ENCODE measurements at places on chromosomes 16 and 17.

DNA sequence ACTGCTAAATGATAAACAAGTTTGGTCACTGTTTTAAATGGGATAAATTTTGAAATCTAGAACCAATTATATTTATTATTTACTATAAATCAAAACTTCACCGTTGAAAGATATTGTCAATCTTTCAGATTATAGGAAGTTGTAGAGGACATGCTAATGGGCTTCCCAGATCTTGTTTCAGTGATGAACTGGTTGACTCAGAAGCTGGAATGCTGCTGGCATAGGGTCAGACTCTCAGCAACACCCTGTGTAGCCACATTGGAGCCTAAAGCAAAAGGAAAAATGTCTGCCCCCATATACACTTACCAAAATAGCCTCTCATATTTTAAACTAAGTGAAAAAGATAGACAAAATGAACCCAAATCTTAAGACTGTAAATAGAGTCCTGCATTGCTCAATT, 916.9 kb upstream of the SOX9 start:
- H3K27ac ChIP-seq = no peak overlapping the region
- H3K4me1 ChIP-seq = no peaks in the 10 kb centered on the region
- DNase-seq = no peak
- H3K36me3 ChIP-seq = no peaks in the 10 kb centered on the region

DNA sequence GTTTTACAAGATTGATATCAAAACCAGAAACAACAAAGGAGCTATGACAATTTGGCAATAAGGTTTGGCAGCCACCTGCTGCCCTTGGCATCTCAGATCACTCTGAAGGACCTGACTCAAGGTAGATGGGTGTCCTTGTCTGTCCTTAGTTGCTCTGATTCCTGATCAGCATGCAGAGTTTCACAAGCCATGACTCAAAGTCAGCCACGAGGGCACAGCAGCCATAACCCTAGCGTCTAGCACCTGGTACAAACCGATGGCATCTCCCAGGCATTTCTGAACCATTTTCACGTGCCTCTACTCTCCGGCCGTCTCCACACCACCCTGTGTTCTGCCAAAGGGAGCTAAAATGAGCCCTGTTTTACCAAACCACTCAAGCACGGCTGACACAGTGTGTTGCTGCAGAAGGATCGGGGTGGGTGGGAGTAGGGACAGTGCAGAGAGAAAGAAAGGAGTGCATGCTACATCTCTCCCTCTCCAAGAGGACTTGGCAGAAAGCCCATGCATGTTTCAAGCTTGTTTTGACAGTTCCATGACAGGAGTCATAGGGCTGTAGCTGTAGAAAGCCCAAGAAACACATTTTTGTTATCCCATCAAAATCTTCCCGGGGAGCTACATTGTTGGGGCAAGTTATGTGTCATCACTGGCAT, 297.3 kb downstream of the ABCC12 start:
- no peaks in the 10 kb centered on the region for H3K4me1 ChIP-seq
- no peaks in the 10 kb centered on the region for H3K27me3 ChIP-seq
- no peaks in the 10 kb centered on the region for H3K36me3 ChIP-seq
- H3K27ac ChIP-seq = no peak overlapping the region

GRCh38 chr16:51119556-51119955, 31.5 kb downstream of the SALL1 start:
- no peaks in the 10 kb centered on the region for H3K4me1 ChIP-seq
- no peak for DNase-seq
- no peak overlapping the region for H3K4me3 ChIP-seq
- H3K27me3 ChIP-seq = peaks cover 78% of the 10 kb centered on the region

DNA sequence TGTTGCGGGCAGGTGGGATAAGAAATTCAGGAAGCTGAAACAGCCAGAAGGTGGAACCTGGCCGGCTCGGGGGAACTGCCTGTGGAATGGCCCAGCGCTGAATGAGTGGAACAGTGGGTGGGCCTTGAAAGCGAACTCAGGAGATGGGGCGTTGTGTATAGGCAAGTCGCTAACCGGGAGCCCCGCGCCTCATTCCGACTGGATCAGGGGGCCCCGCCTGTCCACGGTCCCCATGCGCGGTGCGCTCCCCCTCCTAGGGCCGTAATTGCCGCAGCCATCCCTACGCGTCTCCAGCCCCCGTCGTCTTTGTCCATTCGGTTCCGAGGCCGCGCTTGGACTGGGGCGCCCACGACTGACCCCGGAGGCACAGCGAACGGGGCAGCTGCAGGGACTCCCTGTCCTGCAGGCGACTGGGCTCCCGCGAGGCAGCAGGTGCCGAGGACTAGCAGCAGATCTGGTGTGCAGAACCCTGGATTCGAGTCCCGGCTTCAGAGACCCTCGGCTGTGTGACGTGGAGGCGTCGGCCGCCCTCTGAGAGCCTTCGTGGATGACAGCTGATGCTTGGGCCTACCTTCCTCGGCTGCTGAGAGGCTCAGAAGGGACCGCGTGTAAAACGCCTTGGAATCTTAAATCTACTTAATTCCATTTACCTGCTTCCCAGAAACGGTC, 10.9 kb upstream of the CA4 start:
- H3K4me3 ChIP-seq = no peak overlapping the region
- peaks cover 9% of the 10 kb centered on the region for H3K4me1 ChIP-seq
- H3K27me3 ChIP-seq = peaks cover 54% of the 10 kb centered on the region
- no peaks in the 10 kb centered on the region for H3K36me3 ChIP-seq
- DNase-seq = no peak
- H3K27ac ChIP-seq = no peak overlapping the region

GRCh38 chr16:46788891-46789474, 40.8 kb upstream of the MYLK3 start:
- H3K4me1 ChIP-seq = peaks cover 12% of the 10 kb centered on the region
- H3K27ac ChIP-seq = no peak overlapping the region
- H3K4me3 ChIP-seq = no peak overlapping the region
- no peaks in the 10 kb centered on the region for H3K36me3 ChIP-seq
- no peaks in the 10 kb centered on the region for H3K27me3 ChIP-seq
- no peak for DNase-seq

DNA sequence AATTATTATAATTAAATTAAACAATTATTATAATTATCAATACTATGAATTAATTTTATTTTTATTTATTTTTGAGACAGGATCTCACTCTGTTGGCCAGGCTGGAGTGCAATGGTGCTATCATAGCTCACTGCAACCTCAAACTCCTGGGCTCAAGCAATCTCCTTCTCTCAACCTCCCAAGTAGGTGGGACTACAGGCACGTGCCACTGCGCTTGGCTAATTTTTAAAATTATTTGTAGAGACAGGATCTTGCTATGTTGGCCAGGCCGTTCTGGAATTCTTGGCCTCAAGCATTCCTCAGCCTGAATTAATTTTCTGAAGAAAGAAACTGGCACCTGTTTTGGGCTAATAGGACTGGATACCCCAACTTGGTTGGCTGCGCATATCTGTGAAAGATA, 10.3 kb downstream of the GNA13 start:
- peaks cover 9% of the 10 kb centered on the region for H3K4me1 ChIP-seq
- no peaks in the 10 kb centered on the region for H3K27me3 ChIP-seq
- peak overlapping the region; percentile 85 for H3K27ac ChIP-seq
- H3K4me3 ChIP-seq = no peak overlapping the region
- DNase-seq = no peak

DNA sequence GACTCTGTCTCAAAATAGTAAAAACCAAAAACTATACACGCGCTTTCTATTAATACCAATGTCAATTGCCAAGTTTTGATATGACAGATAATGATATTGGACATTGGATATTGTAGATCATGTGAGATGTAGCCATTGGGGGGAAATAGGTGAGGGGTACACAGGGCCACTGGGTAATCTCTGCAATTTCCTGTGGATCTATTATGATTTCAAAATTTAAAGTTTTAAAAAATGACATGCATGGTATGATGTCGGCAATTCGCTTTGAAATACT, 266.0 kb downstream of the PARN start:
- peak overlapping the region; percentile 28 for H3K27ac ChIP-seq
- DNase-seq = no peak
- H3K36me3 ChIP-seq = no peaks in the 10 kb centered on the region
- no peak overlapping the region for H3K4me3 ChIP-seq

GRCh38 chr16:77949445-77949844, 72.9 kb upstream of the CLEC3A start:
- H3K4me3 ChIP-seq = no peak overlapping the region
- no peak for DNase-seq
- no peak overlapping the region for H3K27ac ChIP-seq
- no peaks in the 10 kb centered on the region for H3K27me3 ChIP-seq
- no peaks in the 10 kb centered on the region for H3K36me3 ChIP-seq
- no peaks in the 10 kb centered on the region for H3K4me1 ChIP-seq

GRCh38 chr16:64541621-64542020, 580.2 kb downstream of the CDH11 start:
- no peaks in the 10 kb centered on the region for H3K36me3 ChIP-seq
- DNase-seq = no peak
- H3K27me3 ChIP-seq = no peaks in the 10 kb centered on the region
- H3K4me1 ChIP-seq = no peaks in the 10 kb centered on the region
- H3K27ac ChIP-seq = no peak overlapping the region

- no peak for DNase-seq
- no peak overlapping the region for H3K27ac ChIP-seq
- H3K36me3 ChIP-seq = no peaks in the 10 kb centered on the region
- H3K27me3 ChIP-seq = no peaks in the 10 kb centered on the region
- no peak overlapping the region for H3K4me3 ChIP-seq
Observed at GRCh38 chr17:5284681-5285080, 2.6 kb downstream of the RABEP1 start.

DNA sequence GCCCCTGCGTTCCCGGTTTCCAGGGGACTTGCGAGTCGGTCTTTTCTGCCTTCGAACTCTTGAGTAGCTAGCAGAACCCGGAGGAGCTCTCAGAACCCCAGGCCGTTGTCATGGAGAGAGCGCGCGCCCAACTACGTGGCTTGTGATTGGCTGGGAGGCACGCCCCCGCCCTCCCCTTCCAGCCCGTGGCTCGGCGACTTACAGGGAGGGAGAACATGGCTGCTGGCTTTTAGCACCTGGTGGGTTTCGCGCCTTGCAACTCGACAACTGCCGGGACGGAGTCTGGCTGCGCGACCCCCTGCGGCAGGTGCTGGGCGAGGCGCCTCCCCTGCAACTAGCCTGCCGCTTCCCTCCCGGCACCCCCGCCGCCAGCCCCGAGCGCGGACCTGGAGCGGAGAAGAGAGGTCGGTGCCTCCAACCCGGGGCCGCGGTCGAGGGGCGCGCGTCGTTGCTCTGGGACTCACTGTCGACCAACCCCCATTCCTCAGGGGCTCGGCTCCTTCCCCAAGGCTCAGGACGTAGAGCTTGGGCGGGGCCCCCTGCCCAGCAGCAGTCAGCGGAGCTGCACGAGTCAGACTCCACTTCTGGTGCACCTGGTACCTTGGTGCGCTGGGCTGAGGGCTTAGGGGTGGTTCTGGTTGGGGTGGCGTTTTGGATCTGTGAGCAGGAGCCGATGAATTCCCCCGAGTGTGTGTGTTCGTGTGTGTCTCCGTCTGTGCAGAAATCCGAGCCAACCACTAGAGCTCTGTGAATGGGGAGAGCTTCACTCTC, 9.0 kb upstream of the ZFP90 start:
- peak overlapping the region; percentile 67 for H3K4me3 ChIP-seq
- H3K4me1 ChIP-seq = peaks cover 21% of the 10 kb centered on the region
- peaks cover 22% of the 10 kb centered on the region for H3K27me3 ChIP-seq
- no peak overlapping the region for H3K27ac ChIP-seq

GRCh38 chr16:56306690-56307533, 115.6 kb downstream of the GNAO1 start:
- H3K36me3 ChIP-seq = no peaks in the 10 kb centered on the region
- no peak overlapping the region for H3K4me3 ChIP-seq
- no peak overlapping the region for H3K27ac ChIP-seq
- no peaks in the 10 kb centered on the region for H3K4me1 ChIP-seq
- DNase-seq = no peak

DNA sequence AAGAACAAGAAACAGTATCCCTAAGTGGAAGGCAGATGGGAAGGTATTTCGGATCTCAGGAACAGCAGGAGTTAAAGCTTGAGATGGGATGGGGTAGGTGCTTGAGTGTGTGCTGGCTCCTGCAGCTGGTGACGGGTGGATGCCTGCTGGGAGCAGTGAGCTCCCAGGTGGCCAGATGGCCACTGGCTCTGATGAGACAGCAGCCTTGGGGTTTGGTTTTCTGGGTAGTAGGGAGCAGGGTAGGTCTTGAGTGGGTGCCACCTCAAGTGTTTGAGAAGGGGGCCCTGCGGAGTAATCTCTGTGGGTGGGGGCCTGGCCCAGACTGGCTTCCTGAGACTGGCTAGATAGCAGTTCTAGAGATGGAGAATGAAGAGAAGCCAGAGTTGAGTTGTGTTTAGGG, 10.3 kb downstream of the EPN2 start:
- peaks cover 37% of the 10 kb centered on the region for H3K4me1 ChIP-seq
- H3K27me3 ChIP-seq = no peaks in the 10 kb centered on the region
- H3K27ac ChIP-seq = no peak overlapping the region
- no peaks in the 10 kb centered on the region for H3K36me3 ChIP-seq

DNA sequence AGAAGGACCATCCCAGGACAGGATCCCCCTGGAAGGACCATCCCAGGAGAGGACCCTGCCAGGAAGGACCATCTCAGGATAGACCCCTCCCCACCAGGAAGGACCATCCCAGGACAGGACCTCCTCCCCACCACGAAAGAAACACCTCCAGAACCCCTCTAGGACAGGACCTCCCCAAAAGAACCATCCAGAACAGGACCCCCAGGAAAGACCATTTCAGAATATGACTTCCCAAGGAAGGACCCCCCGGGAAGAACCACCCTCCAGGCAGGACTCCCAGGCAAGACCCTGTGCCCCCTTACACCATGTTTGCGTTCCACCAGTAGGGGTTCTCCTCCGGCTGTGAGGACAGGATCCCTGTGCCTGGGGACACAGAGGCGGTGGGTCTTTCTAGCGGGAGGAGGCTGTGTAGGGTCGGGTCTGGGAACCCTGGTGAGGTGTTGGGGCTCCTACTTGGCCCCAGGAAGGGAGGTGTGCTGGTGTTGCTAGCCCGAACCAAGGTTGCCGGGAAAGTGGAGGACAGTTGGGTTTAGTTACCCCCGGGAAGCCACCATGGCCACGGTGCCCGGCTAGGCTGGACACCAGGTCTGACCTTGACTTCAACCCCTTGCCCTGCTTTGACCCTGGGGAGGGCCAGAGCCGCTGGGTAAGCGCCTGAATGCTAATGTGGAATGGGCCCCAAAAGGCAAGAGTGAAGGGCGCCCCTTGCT, 2.2 kb downstream of the NOTUM start:
- H3K27ac ChIP-seq = no peak overlapping the region
- no peak for DNase-seq
- peaks cover 30% of the 10 kb centered on the region for H3K4me1 ChIP-seq

DNA sequence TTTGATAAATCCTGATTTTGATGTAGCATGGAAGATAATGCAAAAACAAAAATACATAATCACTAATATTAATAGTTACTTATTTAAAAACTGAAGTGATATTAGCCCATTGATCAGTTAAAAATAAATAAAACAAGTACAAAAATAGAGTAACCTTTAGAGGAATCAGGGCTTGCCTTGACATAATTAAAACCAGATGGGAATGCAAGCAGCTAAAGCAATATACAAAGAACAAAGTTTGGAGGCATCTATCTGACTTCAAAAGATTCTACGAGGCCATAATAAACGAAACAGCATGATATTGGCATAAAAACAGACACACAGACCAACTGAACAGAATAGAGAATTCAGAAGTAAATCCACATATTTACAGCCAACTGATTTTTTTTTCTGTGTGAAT, 15.0 kb upstream of the HEATR3 start:
- no peak overlapping the region for H3K4me3 ChIP-seq
- no peak for DNase-seq
- no peaks in the 10 kb centered on the region for H3K4me1 ChIP-seq
- H3K27ac ChIP-seq = no peak overlapping the region
- no peaks in the 10 kb centered on the region for H3K36me3 ChIP-seq

GRCh38 chr17:30256756-30257506, 21.4 kb upstream of the SLC6A4 start:
- DNase-seq = no peak
- H3K27me3 ChIP-seq = no peaks in the 10 kb centered on the region
- peaks cover 31% of the 10 kb centered on the region for H3K36me3 ChIP-seq
- H3K4me1 ChIP-seq = no peaks in the 10 kb centered on the region

All from left lung (tissue), 14 donors.